ENCODE measurements at places on chromosomes 13 and 19.

DNA sequence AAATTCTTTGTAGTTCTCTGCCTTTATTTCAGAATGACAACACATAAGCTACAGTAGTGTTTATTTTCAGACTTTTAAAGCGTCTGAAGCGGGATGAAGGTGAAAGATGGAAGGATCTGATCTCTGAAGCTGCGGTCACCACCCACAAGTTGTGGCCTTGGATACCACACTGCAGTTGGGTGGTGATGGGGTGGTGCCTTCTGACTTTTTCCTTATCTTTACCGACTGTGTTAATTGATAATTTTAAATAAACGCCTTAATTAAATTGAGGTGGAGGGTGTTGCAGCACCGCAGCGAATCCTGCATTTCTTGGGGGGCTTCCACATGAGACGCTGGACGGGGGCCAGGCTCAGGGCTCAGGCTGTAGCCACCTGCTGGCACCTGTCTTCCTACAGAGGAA is 1.3 kb downstream of the TFDP1 start:
- peak; percentile 15 for DNase-seq

- no peak for DNase-seq
Measured at GRCh38 chr13:106117640-106118039, 417.8 kb downstream of the EFNB2 start.

GRCh38 chr13:98494769-98495168 is 82.1 kb downstream of the STK24 start:
- no peak for DNase-seq

- no peak for DNase-seq
Measured at GRCh38 chr19:41945135-41945766, 13.9 kb downstream of the RABAC1 start.

GRCh38 chr13:84946192-84946591 is 853.0 kb downstream of the SLITRK6 start:
- no peak for DNase-seq

- DNase-seq: peak; percentile 38
Measured at GRCh38 chr13:73835138-73835721, 299.0 kb downstream of the KLF12 start.

Data from COR-L47 (cell line).